ENCODE measurements at places on chromosomes 4 and X.
A peak's percentile ranks its signal among the peaks of the same experiment; 100 is the strongest.

GRCh38 chr4:152997771-152998487 is 61.8 kb downstream of the FHDC1 start:
- no peak for DNase-seq

DNA sequence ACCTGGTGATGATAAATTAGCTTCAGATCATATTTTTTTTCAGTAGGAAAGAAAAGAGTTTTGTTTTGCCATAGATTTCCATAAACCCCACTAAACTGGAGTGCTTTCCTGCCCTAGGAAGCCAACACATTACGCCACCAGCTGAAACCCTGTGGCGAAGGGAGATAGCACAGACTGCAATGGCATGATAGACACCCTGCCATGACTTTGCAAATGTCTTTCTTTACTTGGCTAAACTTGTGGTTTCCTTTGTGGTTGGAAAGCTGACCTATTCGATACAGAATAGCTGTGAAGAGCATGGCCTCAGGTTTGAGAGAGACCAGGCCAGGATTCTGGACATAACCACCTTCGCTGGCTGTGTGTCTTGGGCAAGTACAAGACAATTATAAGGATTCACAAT is 19.1 kb downstream of the MFAP3L start:
- no peak for DNase-seq

GRCh38 chr4:122930862-122931261 is 8.5 kb upstream of the NUDT6 start:
- DNase-seq = peak; percentile 36

- no peak for DNase-seq
Measured at GRCh38 chr4:7134737-7135388, 57.5 kb upstream of the SORCS2 start.

GRCh38 chrX:97529536-97530200 is 646.0 kb downstream of the RPA4 start:
- DNase-seq = no peak

All from NCI-H2171 treated with DMSO at 0.1 percent for 48 hours (cell line).